ENCODE measurements at places on chromosomes 3 and 15.

DNA sequence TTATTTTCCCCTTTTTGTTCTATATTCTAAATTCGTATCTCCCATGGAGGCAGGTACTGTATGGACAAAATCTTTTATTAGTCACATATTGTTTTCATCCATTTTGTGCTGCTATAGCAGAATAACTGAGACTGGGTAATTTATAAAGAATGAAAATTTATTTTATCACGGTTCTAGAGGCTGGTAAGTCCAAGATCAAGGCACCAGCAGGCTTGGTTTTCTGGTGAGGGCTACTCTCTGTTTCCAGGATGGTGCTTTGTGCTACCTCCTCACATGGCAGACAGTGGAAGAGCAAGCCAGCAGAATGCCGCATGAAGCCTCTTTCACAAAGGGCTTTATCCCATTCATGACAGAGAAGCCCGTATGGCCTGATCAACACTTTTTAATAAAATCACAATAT is 421.9 kb upstream of the TPRG1 start:
- no peak for DNase-seq

DNA sequence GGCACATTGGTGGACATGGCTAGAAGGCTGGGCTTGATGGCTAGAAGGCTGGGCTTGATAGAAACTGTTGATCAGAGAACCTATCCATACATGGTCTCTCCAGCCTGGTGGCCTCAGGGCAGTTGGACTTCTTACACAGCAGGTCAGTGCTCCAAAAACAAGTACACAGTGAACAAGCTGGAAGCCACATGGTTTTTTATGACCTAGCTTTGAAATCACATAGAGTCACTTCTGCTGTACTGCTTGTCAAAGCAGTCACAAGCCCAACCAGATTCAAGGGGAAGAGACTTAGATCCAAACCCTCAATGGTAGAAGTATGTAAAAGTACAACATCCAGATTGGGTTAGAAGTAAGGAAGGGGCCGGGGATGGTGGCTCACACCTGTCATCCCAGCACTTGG is 89.4 kb upstream of the HES1 start:
- DNase-seq, result no peak

DNA sequence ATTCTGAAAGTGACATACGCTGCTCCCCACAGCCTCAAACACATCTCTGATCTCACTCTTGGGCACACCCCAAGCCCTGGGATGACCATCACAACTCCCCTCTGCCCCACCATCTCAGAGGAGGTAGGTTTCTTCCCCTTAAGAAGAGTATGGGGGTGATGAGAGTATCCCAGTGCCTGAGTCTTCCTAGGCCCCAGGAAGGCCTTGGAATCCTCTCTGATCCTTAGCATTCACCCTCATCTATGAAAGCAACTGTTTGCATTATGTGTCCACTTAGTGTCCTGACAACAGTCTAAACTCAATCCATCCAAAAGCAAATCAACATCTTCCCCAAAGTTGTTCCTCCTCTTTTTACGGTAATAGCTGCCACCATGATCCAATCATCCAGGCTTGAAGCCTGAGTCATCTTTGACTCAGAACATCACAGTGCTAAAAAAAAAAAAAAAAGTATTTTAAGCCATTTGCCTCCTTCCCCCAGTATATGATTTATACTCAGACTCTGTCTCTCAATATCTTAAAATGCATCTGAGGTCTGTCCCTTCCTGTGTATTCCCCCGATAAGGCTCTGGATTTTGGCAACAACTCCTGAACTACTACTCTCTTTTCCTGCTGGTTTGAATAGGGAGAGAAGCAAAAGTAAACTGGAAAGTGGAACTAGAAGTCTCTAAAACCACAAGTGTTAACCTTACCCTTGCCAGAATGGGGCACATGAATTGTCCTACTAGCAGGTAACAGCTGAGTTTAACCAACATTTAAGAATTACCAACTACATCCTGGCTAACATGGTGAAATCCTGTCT is 22.5 kb downstream of the POPDC2 start:
- DNase-seq, result no peak

DNA sequence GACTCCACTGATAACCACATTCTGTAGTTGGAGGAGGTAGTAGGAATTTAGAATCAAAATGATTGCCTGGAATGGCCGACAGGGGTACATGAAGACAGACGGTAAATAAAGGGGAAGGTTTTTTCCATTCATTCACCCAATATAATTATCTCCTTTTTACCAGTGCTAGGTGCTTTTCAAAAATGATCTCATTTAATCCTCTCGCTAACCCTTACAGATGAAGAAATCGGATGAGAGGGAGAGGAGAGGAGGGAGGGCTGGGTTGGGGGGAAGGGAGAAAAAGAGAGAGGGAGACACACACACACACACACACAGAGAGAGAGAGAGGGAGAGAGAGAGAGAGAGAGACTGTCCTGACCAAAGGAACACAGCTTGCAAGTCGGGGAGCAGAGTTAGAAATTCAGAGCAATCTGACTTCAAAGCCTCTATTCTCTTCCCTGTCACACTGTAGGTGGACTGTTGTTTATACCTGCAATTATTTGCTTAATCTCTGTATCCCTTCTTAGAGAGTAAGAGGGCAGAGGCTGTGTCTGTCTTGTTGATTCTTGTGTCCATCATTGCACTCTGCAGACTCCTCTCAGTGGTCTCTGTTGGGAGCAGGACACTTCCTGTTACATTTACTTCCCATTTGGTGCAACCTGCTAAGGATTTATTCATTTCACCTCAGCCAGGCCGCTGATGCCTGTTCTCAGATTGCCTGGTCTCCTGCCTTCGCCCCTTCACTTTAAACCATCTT is 18.7 kb upstream of the PAQR9 start:
- no peak for DNase-seq

DNA sequence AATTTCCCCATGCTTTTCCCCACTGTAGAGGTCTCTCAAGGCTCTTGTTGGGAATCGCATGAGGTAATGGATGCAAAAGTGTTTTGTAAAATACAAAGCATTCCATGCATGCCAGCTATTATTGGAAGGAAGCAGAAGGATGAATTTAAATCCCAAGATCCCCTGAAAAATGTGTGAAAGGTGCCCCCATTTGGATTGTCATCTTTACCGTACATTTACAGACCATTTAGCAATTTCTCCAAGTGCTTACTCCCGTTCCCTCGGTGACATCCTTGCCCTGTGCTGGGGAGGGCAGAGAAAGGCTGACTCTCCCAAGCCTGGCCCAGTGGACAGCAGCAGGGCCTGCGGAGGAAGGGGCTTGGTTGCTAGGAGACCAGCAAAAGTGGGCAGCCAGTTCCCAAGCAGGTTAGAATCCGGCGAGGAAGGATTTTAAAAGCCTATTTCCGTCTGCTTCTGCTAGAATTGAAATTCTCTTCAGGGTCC is 31.1 kb upstream of the NEO1 start:
- DNase-seq, result no peak

DNA sequence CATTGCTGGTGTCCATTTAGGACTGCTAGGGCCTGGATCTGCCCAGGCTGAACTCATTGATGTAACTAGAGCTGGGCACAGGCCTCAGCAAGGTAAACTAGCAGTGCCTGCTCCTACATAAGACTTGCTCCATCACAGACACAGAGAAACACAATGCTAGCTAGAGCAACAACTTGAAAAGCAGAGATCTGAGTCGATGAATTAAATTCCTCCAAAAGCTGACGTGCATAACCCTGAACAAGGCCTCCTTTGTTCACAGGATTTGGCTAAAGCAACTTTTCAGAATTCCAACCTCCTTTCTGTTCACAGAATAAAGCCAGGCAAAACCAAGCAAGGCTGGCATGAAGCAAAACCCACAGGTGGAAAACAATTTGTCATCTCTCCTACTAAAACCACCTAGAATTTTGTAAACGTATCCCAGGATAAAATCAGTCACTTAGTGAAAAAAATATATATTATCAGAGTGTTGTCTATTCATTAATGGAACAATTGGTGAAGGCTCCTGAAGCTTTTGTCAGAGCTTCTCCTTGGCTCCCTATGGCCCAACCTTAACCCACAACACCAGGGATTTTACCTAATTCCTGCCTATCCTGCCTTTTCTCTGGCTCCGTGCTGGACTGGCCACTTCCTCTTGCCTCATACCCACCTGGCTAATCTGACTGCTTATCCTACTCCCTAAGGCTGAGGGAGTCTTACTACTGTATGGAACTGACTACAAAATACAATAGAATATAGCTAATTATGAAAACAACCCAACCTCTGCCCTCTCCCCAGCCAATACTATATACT is 39.9 kb downstream of the PLCH1 start:
- DNase-seq, result no peak

DNA sequence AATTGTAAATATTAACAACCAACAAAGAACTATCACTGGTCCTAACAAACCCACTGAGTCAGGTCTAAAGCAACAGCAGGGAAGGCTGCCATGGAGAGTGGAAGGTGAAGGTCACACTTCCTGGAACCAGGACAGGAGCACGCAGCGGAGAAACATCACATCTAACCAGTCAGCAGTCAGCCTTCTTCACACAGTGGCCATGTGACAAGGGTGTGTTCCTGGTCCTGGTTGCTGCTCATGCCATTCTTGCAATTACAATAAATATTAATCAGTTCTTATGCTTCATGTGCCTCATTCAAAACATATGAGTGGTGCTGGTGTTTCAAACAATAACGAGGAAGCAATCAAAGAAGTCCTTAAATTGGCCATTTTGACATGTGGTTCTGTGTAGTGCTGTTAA is 162.8 kb downstream of the ARRDC4 start:
- DNase-seq, result no peak

DNA sequence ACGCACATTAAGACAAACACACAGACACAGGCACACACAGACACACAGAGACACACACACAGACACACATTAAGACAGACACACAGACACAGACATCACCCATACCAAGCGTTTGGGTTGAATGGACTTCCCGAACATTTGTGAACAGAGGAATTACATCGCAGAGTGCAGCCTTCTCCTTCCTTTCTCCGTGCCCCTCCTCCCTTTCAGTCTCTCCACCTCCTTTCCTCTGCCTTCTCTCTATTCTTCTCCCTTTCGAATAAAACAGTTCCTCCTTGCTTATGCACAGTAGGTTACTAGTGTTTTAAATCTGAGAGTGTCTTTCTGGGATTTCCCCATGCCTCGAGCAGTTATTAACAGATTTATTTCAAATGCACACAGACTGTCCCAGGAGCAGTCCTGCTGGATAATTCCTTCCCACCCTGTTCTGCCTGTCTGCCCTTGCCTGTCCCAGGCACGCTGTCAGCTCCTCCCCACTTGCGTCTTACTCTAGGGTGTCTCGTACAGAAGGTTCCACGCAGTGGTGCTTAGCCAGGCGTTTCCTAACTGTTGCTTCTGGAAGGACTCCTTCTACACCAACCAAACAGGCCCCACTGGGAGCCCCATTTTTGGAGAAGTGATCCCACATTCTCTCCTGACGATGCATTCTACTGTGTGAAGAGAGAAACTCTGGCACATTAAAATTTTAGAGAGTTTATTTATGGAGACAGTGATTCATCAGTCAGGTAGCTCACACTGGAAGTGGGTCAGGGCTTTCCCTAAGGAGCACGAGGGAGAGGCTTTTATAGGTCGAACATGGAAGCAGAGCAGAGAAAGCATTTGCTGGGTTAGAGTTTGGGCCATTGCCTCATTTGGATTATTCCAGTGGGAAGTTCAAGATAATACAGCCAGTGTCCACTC is 163.8 kb downstream of the SV2B start:
- DNase-seq, result no peak

DNA sequence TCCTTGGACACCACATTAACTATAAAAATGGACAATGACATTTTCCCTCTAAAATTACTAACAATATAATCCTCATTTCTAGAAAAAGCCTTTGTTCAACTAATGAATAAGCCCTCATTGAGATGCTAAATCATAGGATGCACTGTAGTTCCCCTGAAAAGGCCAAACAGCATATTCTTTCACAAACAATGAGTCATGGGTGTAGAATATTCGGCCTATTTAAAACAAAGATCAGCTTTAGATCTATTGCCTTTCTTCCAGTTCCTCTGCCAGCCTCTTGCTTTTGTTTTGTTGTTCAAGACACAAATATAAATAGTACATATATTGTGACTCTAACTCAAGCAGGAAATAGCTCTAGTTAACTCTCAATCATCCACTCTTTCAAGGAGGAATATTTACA is 82.5 kb downstream of the ADAM10 start:
- DNase-seq, result no peak

- no peak for DNase-seq
Observed at GRCh38 chr3:148089171-148089570, 608.5 kb upstream of the AGTR1 start.

GRCh38 chr15:92149029-92149428 is 244.7 kb upstream of the ST8SIA2 start:
- DNase-seq, result no peak

DNA sequence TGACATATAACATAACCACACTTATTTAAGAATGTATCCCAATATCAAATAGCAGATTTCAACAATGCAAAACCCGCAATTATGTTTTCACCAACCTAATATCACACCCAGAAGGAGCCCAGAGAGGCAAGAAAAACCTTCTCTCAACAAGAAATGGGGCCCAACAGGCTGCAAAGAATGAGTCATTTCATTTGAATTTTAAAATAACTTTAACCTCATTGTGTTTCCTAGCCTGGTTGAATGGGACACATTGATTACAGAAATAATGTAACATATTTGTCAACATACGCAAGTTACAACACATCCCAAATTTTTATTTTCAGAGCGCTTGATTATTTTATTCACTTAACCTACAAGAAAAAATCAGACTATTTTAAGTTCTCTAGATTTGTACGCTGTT is 365.1 kb upstream of the SLCO3A1 start:
- DNase-seq, result no peak

GRCh38 chr15:45862034-45862433 is 227.2 kb downstream of the SQOR start:
- DNase-seq, result no peak

- DNase-seq, result no peak
Observed at GRCh38 chr3:69458803-69459365, 73.0 kb upstream of the FRMD4B start.

DNA sequence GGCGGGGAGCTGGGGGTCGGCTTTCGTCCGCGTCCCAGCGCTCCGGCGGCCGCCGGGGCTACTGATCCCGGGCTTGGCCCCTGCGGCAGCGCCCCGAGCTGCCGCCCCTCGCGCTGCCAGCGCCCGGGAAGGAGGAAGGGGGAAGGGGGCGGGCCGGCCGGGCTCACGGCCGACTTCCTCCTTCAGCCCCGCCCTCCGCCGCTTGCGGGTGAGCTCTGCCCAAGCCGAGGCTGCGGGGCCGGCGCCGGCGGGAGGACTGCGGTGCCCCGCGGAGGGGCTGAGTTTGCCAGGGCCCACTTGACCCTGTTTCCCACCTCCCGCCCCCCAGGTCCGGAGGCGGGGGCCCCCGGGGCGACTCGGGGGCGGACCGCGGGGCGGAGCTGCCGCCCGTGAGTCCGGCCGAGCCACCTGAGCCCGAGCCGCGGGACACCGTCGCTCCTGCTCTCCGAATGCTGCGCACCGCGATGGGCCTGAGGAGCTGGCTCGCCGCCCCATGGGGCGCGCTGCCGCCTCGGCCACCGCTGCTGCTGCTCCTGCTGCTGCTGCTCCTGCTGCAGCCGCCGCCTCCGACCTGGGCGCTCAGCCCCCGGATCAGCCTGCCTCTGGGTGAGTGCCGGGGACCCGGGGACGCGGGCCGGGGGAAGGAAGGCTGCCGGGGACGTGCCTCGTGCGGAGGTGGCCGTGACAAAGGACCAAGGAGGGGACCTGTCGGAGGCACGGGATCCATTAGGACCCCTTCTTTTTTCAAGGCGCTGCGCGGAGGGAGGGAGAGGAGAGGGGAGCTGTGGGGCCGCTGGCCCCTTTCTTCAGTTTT is at the start of gene SEMA4B:
Gene SEMA4B, plus strand, starts transcription at position 201 of the 814 bp plus-strand sequence. Its CDS starts 249 bp downstream, at position 450.
- peak; percentile 66 for DNase-seq
